ENCODE measurements at places on chromosomes 3 and 15. TPM values are rescaled to one million over a fixed set of nuclear protein-coding genes. Genes with fewer than 3 reads are reported as not detected.

- no peaks in the 10 kb centered on the region for H3K4me1 ChIP-seq
- H3K4me3 ChIP-seq, result no peak overlapping the region
- no peak overlapping the region for H3K27ac ChIP-seq
- H3K27me3 ChIP-seq, result no peaks in the 10 kb centered on the region
- no peaks in the 10 kb centered on the region for H3K36me3 ChIP-seq
Observed at GRCh38 chr3:5630406-5630805, 442.9 kb downstream of the EDEM1 start.

GRCh38 chr15:42401544-42402454, 42.5 kb downstream of the CAPN3 start:
- peaks cover 4% of the 10 kb centered on the region for H3K4me1 ChIP-seq
- H3K4me3 ChIP-seq, result peak overlapping the region; percentile 43
- H3K36me3 ChIP-seq, result no peaks in the 10 kb centered on the region
- no peaks in the 10 kb centered on the region for H3K27me3 ChIP-seq

- H3K27ac ChIP-seq, result no peak overlapping the region
- no peaks in the 10 kb centered on the region for H3K4me1 ChIP-seq
- DNase-seq, result no peak
- no peaks in the 10 kb centered on the region for H3K36me3 ChIP-seq
- no peak overlapping the region for H3K4me3 ChIP-seq
- no peaks in the 10 kb centered on the region for H3K27me3 ChIP-seq
Observed at GRCh38 chr3:76699846-76700245, 340.1 kb upstream of the ROBO2 start.

The MPI gene
- total RNA-seq, result 71.6 TPM

The ALDH1L1 gene
- total RNA-seq, result not detected

DNA sequence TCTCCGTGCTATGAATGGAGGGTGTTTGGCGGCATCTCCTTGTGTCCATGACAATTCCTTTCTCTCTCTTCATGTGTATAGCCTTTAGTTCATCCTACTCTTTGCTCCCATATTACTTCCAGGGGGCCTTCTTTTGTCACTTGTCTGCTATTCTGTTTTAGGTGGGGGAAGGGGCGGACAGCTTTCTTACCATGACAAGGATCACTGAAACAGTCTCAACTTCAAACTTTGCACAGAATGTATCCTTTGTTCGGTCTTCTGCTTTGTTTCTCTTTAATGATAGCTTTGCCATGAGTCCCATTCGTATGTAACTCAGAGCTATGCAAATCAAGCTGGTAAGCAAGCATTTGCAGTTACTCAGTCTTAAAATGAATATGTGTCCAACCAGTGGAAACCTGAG, 294.2 kb downstream of the TIGIT start:
- no peaks in the 10 kb centered on the region for H3K36me3 ChIP-seq
- no peak overlapping the region for H3K4me3 ChIP-seq
- H3K27me3 ChIP-seq, result no peaks in the 10 kb centered on the region
- no peak overlapping the region for H3K27ac ChIP-seq

DNA sequence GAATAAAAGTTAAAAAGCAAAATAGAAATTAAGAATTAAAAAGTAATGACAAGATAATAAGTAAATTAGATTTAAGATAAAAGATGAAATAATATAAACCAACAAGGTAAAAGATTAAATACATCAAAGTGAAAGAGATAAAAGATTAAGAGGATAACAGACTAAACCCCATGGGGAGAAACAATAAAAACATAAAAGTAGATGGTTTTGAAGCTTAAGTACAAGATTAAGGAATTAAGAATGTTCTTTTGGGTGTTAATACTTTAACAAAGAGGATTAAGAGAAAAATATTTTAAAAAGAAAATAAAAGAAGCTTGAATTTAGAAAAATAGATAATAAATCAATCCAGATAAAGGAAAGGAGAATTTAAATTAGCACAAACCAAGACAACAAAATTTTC, 85.4 kb downstream of the SQOR start:
- H3K36me3 ChIP-seq, result no peaks in the 10 kb centered on the region
- H3K27me3 ChIP-seq, result peaks cover 18% of the 10 kb centered on the region
- no peak overlapping the region for H3K4me3 ChIP-seq
- H3K4me1 ChIP-seq, result no peaks in the 10 kb centered on the region
- DNase-seq, result no peak

The PPP2R3A gene
- 0.09 TPM for total RNA-seq

DNA sequence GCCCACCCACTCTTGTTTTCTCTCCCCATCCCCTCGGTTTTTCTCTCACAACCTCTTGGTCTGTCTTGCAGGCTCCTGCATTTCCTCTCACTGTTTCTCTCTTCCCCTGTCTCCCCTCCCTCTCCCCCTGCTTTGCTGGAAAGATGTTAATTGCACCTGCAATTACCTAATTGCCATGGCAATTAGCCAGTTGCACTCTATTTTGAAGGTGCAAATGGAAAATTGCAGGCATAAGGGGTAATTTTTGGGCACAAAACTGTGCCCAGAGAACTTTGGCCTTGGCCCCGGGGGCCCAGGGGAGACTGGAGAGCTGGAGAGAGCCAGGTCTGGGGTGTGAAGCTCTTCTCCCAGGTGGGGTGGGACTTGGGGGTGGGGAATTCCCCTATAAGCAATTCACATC, 164.5 kb upstream of the TLE3 start:
- no peaks in the 10 kb centered on the region for H3K36me3 ChIP-seq
- peaks cover 41% of the 10 kb centered on the region for H3K27me3 ChIP-seq
- DNase-seq, result no peak
- no peak overlapping the region for H3K27ac ChIP-seq
- H3K4me1 ChIP-seq, result peaks cover 41% of the 10 kb centered on the region

The CHRFAM7A gene
- 2.1 TPM for total RNA-seq

The CHL1 gene
- not detected for total RNA-seq

The RBSN gene
- total RNA-seq, result 13.0 TPM

DNA sequence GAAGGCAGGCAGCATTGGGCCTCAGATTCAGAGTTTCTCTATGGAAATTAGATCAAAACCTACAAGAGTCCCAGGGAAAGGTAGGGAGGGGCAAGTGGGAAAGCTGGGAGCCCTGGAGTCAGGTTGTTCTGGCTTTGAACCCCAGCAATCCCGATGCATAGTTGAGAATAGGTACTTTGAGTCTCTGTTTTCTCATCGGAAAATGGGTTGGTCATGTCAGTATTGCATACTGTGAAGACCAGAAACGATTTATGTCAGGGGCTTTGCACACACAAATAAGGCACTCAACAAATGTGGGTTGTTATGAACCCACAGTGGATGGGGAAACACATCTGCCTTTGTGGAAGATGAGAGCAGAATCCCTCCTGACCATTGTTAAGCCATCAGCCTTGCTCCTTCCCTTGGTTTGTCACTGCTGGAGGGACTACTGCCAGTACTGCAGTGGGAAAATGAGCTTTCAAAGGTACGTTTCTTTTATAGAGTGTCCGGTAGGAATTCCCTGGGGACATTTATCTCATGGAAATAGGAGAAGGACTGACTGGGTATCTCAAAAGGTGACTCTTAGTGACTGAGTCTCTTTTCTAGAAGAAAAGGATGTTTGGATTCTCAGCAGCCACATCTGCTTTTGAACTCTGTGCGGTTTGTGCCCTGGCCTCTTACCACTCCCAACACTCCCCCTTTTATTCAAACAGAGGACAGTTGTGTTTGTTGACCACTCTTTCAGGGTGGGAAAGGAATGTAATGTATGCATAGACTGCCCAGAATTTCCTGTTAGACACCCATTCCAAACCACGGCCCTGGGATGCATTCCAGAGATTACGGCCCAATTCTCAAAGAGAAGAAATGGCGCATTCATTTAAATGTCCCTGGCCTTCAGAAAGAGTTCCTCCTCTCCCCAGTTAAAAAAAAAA, 54.6 kb upstream of the VILL start:
- H3K4me3 ChIP-seq, result no peak overlapping the region
- peaks cover 13% of the 10 kb centered on the region for H3K27me3 ChIP-seq
- H3K36me3 ChIP-seq, result no peaks in the 10 kb centered on the region
- peaks cover under 1% of the 10 kb centered on the region for H3K4me1 ChIP-seq
- DNase-seq, result no peak

DNA sequence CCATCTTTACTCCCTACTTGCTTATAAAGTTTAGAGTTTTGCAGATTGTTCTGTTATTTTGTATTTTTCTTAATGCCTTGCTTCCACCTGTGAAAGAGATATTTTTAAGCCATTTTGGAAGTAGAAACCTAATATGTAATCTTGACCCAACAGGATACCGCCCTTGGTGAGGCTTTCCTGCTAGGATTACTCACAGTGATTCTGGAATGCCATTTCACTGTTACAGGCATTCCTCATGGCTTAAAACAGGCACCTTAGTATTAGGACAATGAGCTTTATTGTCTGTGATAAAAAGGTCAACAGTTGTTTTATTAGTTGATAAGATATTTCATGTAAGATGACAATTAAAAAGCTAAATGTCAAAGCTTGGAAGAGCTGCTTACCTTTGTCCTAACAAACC, 58.2 kb downstream of the PHLDB2 start:
- no peaks in the 10 kb centered on the region for H3K4me1 ChIP-seq
- no peaks in the 10 kb centered on the region for H3K36me3 ChIP-seq
- H3K27ac ChIP-seq, result no peak overlapping the region
- no peak overlapping the region for H3K4me3 ChIP-seq

GRCh38 chr3:4978204-4978965, 852 bp upstream of the BHLHE40 start:
- H3K4me1 ChIP-seq, result peaks cover 34% of the 10 kb centered on the region
- H3K27ac ChIP-seq, result peak overlapping the region; percentile 100
- H3K4me3 ChIP-seq, result peak overlapping the region; percentile 87
- DNase-seq, result peak; percentile 84
- H3K27me3 ChIP-seq, result no peaks in the 10 kb centered on the region

DNA sequence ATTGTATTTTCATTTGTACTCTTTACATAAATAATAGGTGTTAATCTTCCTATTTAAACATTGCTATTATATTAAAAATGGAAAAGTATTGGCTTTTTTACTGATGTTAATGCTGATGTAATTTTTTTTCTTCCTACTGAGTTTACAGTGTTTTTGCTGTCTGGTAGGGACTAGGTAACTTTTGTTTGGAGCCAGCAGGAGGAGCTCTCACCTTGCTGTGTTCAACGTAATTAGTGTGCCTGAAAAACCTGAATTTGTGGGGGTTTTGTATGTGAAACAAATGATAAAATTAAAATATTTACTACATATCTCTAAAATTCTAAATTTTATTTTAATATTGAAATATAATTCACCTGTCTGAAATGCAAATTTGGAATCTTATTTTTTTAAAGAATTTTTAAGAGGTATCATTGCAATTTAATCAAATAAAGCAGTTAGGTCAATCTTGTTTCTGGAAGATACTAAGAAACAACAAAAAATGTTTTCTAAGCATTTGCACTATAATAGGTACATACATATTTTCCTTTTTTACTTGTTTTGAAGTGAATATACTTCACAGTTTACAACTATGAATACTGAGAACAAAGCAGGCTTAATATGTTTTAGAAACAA, 48.8 kb downstream of the EPHA6 start:
- H3K27ac ChIP-seq, result no peak overlapping the region
- no peaks in the 10 kb centered on the region for H3K27me3 ChIP-seq
- H3K4me1 ChIP-seq, result no peaks in the 10 kb centered on the region
- no peaks in the 10 kb centered on the region for H3K36me3 ChIP-seq

The SLC27A2 gene
- 99.5 TPM for total RNA-seq

- no peak for DNase-seq
- no peaks in the 10 kb centered on the region for H3K4me1 ChIP-seq
- no peak overlapping the region for H3K4me3 ChIP-seq
- peaks cover 5% of the 10 kb centered on the region for H3K27me3 ChIP-seq
- no peaks in the 10 kb centered on the region for H3K36me3 ChIP-seq
- no peak overlapping the region for H3K27ac ChIP-seq
Observed at GRCh38 chr15:61318802-61319525, 89.9 kb upstream of the RORA start.

GRCh38 chr3:72657666-72658065, 190.6 kb downstream of the SHQ1 start:
- no peaks in the 10 kb centered on the region for H3K27me3 ChIP-seq
- no peak for DNase-seq
- peaks cover 12% of the 10 kb centered on the region for H3K4me1 ChIP-seq
- no peak overlapping the region for H3K27ac ChIP-seq
- no peak overlapping the region for H3K4me3 ChIP-seq
- no peaks in the 10 kb centered on the region for H3K36me3 ChIP-seq

GRCh38 chr3:140472306-140473020, 205.4 kb upstream of the TRIM42 start:
- no peak for DNase-seq
- H3K4me1 ChIP-seq, result no peaks in the 10 kb centered on the region
- no peaks in the 10 kb centered on the region for H3K36me3 ChIP-seq
- H3K27ac ChIP-seq, result no peak overlapping the region

DNA sequence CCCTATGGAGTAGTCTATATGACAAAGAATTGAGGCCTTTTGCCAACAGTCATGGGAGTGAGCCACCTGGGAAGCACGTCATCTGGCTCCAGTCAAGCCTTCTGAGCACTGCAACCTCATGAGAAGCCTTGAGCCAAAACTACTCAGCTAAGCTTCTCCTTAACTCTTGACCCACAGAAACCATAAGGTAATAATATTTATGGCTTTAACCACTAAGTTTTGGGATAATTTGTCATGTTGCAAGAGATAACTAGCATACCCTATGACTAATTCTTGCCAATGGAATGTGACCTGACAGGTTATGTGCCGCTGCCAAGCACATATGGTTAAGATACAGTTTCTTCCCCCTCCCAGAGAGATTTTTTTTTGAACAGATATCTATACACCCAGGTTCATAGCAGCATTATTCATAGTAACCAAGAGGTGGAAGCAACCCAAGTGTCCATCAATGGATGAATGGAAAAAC, 11.8 kb upstream of the SLC6A11 start:
- DNase-seq, result no peak
- H3K27ac ChIP-seq, result no peak overlapping the region
- no peaks in the 10 kb centered on the region for H3K36me3 ChIP-seq
- H3K27me3 ChIP-seq, result peaks cover 2% of the 10 kb centered on the region

Measured in activated T-helper 2 cell treated with anti-CD3 and anti-CD28 coated beads, Interferon-gamma antibody, Interleukin-2, Interleukin-4, amounts not matched to agents 10 μg/mL and 5 μg/mL and 100 μg/mL, durations not matched to agents 14 hours and 24 hours and 36 hours (primary cell).